ENCODE measurements at places on chromosomes 7 and 10.

DNA sequence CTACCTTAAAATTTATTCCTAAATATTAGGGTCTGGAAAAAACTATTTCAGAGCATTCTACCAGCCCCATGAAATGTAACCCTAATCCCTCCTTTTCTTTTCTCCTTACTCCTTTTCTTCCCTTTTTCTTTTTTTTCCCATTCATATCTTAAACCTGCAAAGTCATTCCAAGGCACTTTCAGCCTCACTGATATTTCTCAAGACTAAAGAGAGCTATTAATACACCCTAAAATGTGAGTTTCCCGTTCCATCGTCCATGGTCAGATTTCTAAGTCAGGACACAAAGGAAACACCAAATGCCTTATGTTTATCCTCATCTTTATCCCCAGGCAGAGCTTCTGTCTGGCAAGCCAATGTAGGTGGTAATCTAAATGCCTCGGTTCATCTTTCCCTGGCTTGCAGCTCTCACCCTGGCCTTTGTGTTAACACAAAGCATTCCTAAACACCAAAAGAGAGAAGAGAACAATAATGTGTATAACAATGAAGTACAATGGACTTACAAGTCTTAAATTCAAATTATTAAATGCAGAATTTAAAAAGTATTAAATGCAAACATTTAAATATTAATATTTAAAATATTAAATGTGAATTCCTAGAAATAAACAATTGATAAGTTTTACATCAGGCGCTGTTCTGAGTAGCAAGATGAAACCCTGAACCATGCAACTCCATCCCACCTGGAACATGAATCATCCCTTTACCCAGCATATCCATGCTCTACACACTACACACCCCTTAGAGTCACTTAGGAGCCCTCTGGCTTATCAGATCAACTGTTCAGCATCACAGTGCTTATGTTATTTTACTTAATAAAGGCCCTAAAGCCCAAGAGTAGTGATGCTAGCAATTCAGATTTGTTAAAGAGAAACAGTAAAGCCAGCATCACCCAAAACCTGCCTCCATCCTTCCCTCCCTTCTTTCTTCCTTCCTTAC is 26.8 kb downstream of the MICU1 start:
- no peak for DNase-seq

DNA sequence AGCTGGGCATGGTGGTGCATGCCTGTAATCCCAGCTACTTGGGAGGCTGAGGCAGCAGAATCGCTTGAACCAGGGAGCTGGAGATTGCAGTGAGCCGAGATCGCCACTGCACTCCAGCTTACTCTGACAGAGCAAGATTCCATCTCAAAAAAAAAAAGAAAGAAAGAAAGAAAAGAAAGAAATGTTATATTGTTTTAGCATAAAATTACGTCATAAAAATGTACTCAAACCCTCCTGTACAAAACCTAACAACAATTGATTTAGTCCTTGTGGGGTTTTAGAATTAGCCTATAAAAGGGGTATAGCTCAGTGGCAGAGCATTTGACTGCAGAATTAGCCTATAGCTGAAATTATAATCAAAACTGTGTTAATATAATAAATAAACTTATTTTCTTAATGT is 27.9 kb downstream of the PIK3AP1 start:
- DNase-seq: no peak

- DNase-seq: no peak
Observed at GRCh38 chr10:76451911-76452310, 1020.5 kb downstream of the LRMDA start.

DNA sequence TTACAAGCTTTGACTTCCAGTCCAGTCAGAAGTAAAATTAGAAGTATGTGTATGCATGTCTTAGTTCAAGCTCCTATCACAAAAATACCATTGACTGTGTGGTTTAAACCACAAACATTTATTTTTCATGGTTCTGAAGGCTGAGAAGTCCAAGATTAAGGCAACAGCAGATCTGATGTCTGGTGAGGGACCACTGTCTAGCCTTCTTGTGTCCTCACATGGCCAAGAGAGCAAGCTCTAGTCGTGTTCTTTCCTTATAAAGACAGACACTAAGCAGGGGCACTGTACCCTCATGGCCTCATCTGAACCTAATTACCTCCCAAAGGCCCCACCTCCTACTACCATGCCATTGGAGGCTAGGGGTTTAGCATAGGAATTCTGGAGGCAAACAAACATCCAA is 41.3 kb upstream of the ARL4A start:
- DNase-seq: no peak

- no peak for DNase-seq
Observed at GRCh38 chr10:28561531-28561930, 28.6 kb downstream of the WAC start.

DNA sequence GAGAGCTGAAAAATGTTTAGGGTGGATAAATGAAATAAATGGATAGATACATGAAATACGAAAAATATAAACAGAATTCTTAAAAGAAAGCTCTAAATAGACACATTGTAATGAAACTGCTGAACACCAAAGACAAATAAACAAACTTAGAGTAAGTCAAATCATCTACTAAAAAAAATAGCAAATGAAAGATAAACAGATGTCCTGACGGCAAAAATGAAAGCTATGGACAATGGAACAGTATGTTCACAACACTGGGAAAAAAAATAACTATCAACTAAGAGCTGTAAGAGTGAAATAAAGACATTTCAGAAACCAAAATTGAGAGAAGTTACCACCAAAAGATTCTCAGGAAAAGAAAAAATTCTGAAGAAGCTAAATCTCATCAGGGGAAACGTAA is 106.1 kb downstream of the SGMS1 start:
- no peak for DNase-seq

GRCh38 chr10:31745612-31746376 is 182.8 kb downstream of the ARHGAP12 start:
- no peak for DNase-seq

- no peak for DNase-seq
Observed at GRCh38 chr7:92058040-92058439, 76.2 kb downstream of the CYP51A1 start.

- DNase-seq: no peak
Observed at GRCh38 chr10:5645375-5645774, 21.0 kb downstream of the ASB13 start.

- DNase-seq: no peak
Observed at GRCh38 chr7:127383123-127383835, 9.2 kb downstream of the ZNF800 start.

DNA sequence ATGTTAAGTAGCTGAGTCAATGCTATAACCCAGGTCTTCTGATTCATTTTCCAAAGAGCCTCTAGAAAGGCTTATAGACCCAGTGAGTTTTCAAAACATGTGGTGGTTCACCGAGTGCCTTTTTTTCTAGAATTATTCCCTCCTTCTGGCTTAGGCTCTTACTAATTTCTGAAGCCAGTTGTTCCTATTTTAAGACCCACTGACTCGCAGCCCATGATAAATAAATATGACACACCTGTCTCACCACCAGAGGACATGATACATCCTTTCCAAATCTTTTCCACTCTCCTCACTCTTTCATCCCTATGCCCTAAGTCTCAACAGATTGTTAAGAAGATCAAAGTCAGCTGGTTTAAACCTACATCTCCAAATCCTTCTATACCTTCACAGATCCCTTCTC is 126.0 kb upstream of the WNT16 start:
- DNase-seq: no peak

DNA sequence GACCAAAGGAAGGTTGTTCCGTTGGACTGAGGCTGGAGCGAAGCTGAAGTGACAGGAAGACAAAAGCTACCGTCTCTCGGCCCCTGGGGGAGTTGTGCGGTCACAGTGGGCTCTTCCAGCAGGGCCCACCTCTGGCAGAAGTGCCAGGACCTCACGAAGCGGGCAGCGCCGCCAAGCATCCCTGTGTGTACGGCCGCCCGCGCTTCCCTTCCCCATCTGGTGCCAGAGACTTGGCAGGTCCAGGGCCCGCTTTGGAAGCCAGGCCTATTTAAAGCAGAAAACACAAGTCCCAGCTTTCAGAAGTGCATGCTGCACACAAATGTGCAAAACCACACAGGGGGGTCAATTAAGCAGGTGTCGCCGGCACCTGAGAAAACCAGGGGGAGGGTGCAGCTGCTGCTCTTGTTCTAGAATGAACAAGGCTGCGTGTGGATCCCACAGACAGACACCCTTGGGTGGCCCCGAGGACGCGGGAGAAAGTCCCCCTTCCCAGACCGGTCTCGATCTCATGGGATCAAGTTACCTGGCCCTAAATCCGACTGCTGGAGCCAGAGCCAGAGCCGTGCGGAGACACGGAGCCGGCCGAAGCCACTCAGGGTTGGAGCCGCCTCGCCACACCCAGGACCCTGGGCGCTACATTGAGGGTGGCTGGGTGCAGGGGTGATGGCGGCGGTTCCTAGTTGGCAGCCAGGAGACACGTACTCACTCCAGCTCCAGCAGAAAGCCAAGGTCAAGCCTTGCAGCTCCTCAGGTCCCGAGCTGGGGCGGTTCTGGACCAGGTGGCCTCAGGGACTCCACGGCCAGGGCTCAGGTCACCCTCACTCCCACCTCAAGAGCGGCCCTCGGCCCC is 51.8 kb upstream of the PPP2R2D start:
- no peak for DNase-seq
